ENCODE measurements at places on chromosomes 7 and 10.

DNA sequence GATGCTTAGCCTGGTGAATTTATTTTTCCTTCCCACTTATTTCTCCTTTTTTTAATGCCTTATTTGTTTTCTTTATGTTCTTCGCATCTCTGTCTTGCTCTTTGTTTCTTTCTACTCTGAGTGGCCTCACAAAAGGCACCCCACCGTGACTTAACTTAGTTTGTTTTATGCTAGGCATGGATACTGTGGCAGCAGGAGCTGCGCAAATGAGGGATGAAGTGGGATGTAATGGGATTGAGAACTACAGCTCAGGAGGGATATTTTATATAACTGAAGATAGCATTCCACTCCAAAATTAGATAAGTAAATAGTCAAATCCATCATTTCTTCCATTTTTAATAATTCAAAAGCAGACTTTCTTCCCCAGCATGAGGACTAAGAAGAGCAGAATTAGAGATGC, 1.7 kb upstream of the CACNA2D1 start:
- DNase-seq: no peak

DNA sequence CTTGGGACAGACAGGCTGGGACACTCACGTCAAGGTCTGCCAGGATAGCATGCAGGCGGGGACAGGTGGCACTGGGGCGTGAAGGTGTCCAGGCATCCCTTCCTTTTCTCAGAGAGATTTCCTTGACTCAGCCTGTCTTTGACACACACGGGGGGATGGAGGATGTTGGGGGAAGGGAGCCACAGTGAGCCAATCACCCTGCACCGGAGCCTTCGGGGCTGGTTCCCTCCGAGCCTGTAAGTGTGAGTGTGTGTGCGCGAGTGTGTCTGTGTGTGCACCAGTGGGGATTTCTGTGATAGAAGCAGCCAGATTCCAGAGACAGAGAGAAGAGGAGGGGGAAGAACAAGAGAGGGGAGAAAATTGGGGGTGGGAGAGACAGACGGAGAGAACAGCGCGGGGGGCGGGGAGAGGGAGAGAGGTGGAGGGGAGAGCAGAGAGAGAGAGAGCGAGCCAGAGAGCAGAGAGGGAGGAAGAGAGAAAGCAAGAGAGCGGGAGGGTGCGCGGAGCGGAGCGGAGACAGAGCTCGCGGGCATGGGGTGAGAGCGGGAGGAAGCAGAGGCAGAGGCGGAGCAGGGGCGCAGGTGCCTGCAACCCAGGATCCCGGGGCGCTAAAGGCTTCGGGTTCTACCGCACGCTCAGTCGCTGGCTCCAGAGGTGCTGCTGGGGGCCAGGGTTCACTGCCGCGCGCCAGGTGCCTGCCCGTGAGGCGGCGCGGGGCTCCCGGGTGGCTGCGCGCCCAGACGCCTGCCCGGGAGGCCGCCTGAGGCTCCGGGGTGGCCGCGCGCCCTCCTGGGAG, 466 bp upstream of the GPR26 start:
- DNase-seq: no peak

- no peak for DNase-seq
Observed at GRCh38 chr10:9012312-9012711, 957.8 kb downstream of the GATA3 start.

- no peak for DNase-seq
Observed at GRCh38 chr7:123425246-123425645, 109.1 kb downstream of the IQUB start.

- DNase-seq: no peak
Observed at GRCh38 chr7:46864716-46865115, 717.2 kb downstream of the TNS3 start.

Data from stimulated activated CD4-positive, alpha-beta T cell treated with anti-CD3 and anti-CD28 coated beads, Interleukin-15, amount 100 ng/mL, for 1 hour (primary cell).